Occipital lobe (tissue), 3 donors: ENCODE measurements at places on chromosomes 4 and X.

GRCh38 chr4:83850435-83850834 is 314.5 kb downstream of the GPAT3 start:
- DNase-seq, result no peak

DNA sequence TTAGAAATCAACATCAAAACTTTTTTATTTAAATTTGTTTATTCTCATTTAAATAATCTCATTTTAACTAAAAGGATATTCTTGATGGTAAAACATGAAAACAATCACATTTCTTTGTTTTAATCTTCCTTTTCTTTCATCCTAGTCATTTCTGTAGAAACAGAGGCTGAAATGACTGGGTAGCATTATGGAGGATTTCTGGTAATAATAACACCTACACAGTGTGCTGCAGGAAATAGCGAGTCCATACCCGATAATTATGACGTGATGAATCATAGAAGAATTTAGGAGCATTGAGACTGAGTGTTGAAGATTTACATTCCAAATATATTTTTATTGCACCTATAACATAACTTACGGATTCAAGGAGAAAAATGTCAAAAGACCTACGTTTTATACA is 31.4 kb upstream of the BBS12 start:
- no peak for DNase-seq

DNA sequence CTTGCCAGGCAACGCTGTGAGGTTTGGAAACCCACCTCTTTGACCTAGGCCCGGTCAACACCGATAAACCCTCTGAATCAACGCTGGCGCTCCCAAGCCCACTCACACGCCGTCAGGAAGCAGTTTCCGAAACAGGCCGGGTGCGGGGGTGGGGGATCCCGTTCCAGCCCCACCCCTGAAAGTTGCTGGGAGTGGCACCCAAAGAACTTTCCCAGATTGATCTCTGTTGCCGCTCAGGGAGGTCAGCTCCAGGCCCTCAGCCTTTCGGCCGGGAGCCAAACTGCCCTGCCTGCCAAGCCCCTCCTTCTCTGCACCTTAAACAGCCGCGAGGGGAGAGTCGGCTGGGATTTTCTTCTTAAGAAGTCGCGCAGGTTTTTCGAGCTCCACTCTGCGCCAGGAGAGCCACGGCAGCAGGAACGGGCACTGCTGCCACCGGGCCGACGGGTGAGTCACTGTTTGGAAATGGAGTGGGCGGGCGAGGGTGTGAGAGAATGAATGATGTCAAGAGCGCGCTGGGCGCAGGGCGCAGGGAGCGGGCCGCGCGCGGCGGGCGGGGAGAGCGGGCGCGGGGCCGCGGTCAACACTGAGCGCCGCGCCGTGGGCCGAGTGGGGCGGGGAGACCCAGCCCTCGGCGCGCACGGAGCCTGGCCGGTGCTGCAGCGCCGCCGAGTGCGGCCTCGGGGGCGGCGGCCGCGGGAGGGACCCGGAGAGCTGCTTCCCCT is at the start of gene SGMS2:
Gene SGMS2, plus strand, starts transcription at position 583 of the 722 bp plus-strand sequence. CDS start 70,622 bp downstream, outside the sequence.
- peak; percentile 80 for DNase-seq

- no peak for DNase-seq
These were observed 2.4 kb upstream of the STIM2 start for GRCh38 chr4:26858035-26858918.

- DNase-seq, result no peak
These were observed 74.3 kb downstream of the TMEM156 start for GRCh38 chr4:38957893-38958292.

DNA sequence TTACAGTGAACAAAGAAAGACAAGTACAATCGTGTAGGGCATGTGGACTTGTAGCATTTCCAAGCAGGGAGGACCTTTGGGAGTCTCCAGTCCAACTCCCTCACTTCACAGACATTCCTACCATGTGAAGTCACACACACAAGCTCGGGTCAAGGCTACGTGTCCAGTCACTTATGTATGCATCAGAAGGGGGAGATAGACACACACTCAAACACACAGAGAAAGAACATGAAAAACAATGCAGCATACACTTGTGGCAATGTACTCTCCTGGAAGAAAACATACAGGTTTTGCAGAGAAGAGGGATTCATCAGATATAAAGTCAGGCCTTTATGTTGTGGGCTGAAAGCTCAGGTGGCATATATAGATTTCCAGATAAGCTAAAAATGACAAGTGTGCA is 136.1 kb upstream of the MID1 start:
- DNase-seq, result no peak

DNA sequence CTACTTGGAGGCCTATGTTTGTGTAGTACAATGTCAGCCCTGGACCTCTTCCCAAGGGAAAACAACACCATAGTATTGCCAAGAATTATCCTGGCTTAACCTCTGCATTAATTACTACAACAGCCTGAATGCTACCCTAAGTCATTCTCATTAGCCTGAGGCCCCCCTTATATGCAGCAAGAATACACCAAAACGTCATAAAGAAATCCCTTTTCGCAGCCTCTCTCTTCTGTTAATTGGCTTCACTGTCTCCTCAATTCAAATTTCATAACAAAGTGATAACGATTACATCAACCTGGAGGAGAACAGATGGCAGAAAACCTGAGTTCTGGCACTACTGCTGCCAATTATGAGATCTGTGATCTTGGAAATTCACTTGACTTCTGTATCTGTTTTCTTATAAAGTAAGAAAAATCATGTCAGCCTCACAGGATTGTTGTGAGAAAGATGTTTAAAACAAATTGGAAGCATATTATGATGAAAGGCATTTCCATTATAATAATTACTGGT is 1663.1 kb downstream of the STIM2 start:
- DNase-seq, result no peak
